ENCODE measurements at places on chromosomes 12 and 14. TPM values are rescaled to one million over a fixed set of nuclear protein-coding genes. Genes with fewer than 3 reads are reported as not detected.

DNAJC22 gene
- total RNA-seq: 20.7 TPM

MAGOHB gene
- total RNA-seq: 60.7 TPM

GSC gene
- 0.24 TPM for total RNA-seq

SP7 gene
- not detected for total RNA-seq

NDUFA9 gene
- total RNA-seq: 114 TPM

KIF5A gene
- total RNA-seq: 0.29 TPM

ANKS1B gene
- total RNA-seq: 0.38 TPM

KRT78 gene
- total RNA-seq: not detected

TEX22 gene
- total RNA-seq: 0.19 TPM

DDX11 gene
- 52.0 TPM for total RNA-seq

ACYP1 gene
- total RNA-seq: 21.8 TPM

IPO8 gene
- total RNA-seq: 19.5 TPM

SMIM41 gene
- total RNA-seq: not detected

TMPRSS12 gene
- total RNA-seq: not detected

FAM222A gene
- 7.2 TPM for total RNA-seq

LALBA gene
- not detected for total RNA-seq

NUMB gene
- 34.7 TPM for total RNA-seq

KCNC2 gene
- total RNA-seq: not detected

IGFBP6 gene
- 250 TPM for total RNA-seq

ARHGAP9 gene
- total RNA-seq: 0.36 TPM

ANKLE2 gene
- total RNA-seq: 80.7 TPM

NANOG gene
- total RNA-seq: not detected

SOCS4 gene
- total RNA-seq: 8.3 TPM

Data from A549 treated with CORT108297 at 1 μM for 4 hours (cell line).